ENCODE measurements at places on chromosomes 3 and 15. TPM values are rescaled to one million over a fixed set of nuclear protein-coding genes. Genes with fewer than 3 reads are reported as not detected.
A peak's percentile ranks its signal among the peaks of the same experiment; 100 is the strongest.

The CD80 gene
- not detected for polyA plus RNA-seq

DNA sequence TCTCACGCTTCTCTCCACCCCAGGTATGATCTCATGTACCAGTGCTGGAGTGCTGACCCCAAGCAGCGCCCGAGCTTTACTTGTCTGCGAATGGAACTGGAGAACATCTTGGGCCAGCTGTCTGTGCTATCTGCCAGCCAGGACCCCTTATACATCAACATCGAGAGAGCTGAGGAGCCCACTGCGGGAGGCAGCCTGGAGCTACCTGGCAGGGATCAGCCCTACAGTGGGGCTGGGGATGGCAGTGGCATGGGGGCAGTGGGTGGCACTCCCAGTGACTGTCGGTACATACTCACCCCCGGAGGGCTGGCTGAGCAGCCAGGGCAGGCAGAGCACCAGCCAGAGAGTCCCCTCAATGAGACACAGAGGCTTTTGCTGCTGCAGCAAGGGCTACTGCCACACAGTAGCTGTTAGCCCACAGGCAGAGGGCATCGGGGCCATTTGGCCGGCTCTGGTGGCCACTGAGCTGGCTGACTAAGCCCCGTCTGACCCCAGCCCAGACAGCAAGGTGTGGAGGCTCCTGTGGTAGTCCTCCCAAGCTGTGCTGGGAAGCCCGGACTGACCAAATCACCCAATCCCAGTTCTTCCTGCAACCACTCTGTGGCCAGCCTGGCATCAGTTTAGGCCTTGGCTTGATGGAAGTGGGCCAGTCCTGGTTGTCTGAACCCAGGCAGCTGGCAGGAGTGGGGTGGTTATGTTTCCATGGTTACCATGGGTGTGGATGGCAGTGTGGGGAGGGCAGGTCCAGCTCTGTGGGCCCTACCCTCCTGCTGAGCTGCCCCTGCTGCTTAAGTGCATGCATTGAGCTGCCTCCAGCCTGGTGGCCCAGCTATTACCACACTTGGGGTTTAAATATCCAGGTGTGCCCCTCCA is 19.1 kb downstream of the TYRO3 start:
- no peak for DNase-seq
- H3K36me3 ChIP-seq = peaks cover 5% of the 10 kb centered on the region
- no peak overlapping the region for H3K4me3 ChIP-seq
- no peaks in the 10 kb centered on the region for H3K27me3 ChIP-seq
- no peak overlapping the region for H3K27ac ChIP-seq
- H3K4me1 ChIP-seq = no peaks in the 10 kb centered on the region

DNA sequence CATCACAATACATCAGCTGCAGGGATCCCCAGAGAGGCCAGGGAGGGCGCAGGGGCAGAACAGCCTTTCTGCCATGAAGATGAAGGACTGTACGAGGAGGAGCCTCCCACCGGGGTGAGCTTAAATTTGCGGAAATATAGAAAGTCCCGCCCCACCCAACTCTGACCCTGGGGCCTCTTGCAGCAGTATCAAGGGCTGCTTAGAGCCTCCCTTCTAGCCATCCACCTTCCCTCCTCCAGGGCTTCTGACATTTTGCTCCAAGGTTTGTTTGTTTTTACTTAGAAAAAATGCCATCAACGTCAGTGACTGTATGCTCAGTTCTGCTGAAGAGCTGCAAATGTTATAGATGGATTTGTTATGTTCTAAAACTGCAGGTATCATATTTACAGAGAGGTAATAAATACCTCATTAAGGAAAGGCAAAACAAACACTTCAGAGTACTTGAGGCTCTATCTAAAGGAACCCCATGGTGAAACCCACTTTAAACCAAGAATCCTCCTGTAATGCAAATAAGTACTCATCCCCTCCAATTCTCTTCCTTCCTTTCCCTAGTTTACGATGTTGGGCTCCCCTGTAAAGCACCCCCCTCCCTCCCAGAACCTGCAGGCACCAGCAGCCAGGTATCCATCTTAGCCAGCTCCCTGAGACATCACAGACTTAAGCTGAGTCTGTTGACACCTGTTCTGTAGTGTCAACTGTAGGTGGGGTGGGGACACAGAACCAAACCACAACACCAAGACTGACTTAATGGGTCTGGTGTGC is 30.5 kb downstream of the RFTN1 start:
- H3K27ac ChIP-seq = no peak overlapping the region
- H3K27me3 ChIP-seq = no peaks in the 10 kb centered on the region
- no peak overlapping the region for H3K4me3 ChIP-seq
- H3K36me3 ChIP-seq = no peaks in the 10 kb centered on the region

DNA sequence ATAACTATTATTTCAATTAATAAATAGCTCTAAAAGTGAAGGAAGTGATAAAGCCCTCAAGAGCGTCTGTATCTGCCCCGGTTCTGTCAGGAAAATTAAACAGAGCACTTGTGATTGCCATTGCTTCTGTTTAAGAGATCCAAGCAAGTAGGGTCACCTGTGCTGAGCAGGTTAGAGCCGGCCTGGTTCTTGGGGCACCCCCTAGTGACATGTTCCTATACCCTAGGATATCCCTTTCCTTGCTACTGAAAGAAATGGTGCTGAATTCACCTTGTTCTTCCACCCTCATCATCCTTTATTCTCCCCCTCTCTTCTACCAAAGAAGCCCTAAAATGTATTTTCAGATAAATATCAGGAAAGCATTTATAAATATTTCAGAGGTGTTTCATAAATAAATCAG is 323.5 kb downstream of the RORA start:
- no peak overlapping the region for H3K27ac ChIP-seq
- H3K4me3 ChIP-seq = no peak overlapping the region
- H3K4me1 ChIP-seq = peaks cover 2% of the 10 kb centered on the region
- DNase-seq = no peak

DNA sequence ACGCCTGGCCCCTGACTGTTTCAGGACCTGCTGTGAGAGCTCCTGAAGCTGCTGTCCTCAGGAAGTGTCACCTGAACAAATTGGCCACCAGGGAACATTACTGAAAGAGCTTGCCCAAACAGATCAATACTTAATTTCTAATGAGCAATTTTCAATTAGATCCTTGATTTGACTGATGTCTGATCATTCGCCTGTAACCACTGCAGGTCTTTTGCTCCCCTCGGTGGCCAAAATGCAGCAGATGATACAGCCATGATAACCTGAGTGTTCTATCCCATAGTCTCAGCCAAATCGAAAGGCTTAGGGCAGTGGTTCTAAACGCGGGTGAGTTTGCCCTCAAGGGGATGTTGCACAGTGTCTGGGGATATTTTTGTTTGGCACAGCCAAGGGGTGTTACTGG is 57.6 kb upstream of the MEX3B start:
- H3K36me3 ChIP-seq = no peaks in the 10 kb centered on the region
- H3K27me3 ChIP-seq = no peaks in the 10 kb centered on the region
- H3K4me3 ChIP-seq = no peak overlapping the region
- H3K4me1 ChIP-seq = peaks cover 7% of the 10 kb centered on the region
- no peak overlapping the region for H3K27ac ChIP-seq

- H3K4me3 ChIP-seq = no peak overlapping the region
- H3K4me1 ChIP-seq = no peaks in the 10 kb centered on the region
- no peaks in the 10 kb centered on the region for H3K27me3 ChIP-seq
These were observed 338.6 kb downstream of the FOXP1 start for GRCh38 chr3:71244826-71245488.

DNA sequence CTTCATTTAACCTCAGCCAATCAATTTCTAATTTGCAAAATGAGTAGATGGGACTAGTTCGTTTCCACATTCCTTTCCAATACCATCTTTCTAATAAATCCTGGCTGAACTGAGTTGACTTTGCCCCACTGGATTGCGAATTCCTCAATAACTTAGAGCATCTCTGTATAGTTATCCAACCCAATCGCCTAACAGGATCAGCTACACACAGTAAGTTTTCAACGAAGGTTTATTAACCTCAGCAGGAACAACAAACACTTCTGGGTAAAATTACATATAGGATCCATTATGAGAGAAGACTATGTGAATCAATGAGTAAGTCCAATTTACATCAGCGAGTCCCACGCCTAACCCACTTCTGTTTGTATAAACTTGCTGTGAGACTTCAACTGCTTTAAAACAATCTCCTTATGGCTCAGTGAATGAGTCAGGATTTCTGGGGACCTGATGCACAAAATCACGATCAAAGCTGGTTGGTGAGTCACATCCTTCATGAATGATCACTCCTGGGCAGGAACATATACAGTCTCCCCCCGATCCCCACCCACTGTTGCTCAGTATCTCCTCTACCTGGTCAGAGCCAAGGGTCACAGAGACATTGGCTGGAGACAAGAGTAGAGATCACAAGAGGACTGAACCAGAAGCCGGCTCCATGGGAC is 142.8 kb downstream of the EDEM1 start:
- no peak overlapping the region for H3K4me3 ChIP-seq
- peaks cover 8% of the 10 kb centered on the region for H3K4me1 ChIP-seq
- peak overlapping the region; percentile 25 for H3K27ac ChIP-seq
- DNase-seq = peak; percentile 76
- no peaks in the 10 kb centered on the region for H3K36me3 ChIP-seq

DNA sequence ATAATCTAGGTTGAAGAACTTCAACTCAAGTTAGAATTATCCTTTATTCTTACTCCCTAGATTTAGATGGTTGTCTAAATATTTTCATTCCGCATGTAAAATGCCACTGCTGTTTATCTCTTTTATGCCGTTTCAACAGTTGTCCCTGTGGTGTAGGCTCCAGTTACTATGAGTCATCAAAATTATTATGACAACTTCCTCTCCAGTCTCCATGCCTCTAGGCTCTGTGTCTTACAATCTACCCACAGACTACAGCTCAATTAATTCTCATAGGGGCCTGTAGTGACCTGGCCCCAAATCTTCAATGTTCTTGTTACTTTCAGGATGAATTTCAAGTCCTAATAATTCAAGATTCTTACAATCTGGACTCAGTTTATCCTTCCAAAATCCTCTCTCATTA is 105.8 kb upstream of the UNC13C start:
- no peaks in the 10 kb centered on the region for H3K4me1 ChIP-seq
- H3K36me3 ChIP-seq = no peaks in the 10 kb centered on the region
- H3K27me3 ChIP-seq = no peaks in the 10 kb centered on the region
- H3K4me3 ChIP-seq = no peak overlapping the region

GRCh38 chr3:112086076-112086854 is at the start of gene C3orf52:
C3orf52 (plus strand) TSS chr3:112086389; CDS start chr3:112086408, 19 bp downstream.
- H3K4me1 ChIP-seq = peaks cover 23% of the 10 kb centered on the region
- peaks cover 2% of the 10 kb centered on the region for H3K36me3 ChIP-seq
- H3K4me3 ChIP-seq = peak within 1 kb of the TSS; percentile 75
- H3K27me3 ChIP-seq = no peaks in the 10 kb centered on the region
- no peak for DNase-seq
- peak within 1 kb of the TSS; percentile 97 for H3K27ac ChIP-seq

DNA sequence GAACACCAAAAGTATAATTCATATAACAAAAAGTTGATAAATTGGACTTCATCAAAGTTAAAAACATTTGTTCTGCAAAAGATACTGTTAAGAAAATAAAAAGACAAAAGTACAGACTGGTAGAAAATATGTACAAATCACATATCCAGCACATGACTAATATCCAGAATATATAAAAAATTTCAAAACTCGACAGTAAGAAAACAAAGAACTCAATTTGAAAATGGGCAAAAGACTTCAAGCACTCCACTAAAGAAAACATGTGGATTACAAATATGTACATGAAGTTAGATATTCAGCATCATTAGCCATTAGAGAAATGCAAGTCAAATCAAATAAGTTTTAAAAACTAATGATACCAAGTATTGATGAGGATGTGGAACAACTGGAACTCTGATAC is 6.7 kb downstream of the GK5 start:
- H3K4me3 ChIP-seq = no peak overlapping the region
- no peak overlapping the region for H3K27ac ChIP-seq
- H3K4me1 ChIP-seq = peaks cover 6% of the 10 kb centered on the region
- no peaks in the 10 kb centered on the region for H3K27me3 ChIP-seq
- no peak for DNase-seq
- no peaks in the 10 kb centered on the region for H3K36me3 ChIP-seq

GRCh38 chr3:13273604-13274105 is 146.5 kb downstream of the NUP210 start:
- DNase-seq = no peak
- no peak overlapping the region for H3K27ac ChIP-seq
- H3K27me3 ChIP-seq = peaks cover 4% of the 10 kb centered on the region
- no peaks in the 10 kb centered on the region for H3K36me3 ChIP-seq
- no peaks in the 10 kb centered on the region for H3K4me1 ChIP-seq

DNA sequence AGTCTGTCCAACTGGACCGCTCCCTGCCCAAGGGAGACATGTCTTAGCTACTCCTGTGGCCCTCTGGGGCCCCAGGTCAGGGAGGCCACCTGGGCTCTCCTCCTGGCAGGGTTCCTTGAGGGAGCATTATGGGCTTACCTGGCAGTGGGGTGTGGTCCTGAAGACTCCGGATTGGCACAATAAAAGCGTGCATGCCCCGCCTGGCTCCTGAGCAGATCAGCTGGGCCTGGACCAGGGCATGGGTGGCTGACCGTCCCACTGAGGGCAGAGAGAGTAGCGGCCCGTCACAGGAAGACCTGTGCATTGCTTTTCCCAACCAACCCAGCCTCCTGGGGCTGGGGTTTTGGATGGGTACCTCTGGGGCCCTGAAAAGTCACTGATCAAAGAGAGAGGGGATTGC is 5.4 kb downstream of the ACOX2 start:
- DNase-seq = no peak
- H3K27ac ChIP-seq = no peak overlapping the region
- H3K27me3 ChIP-seq = no peaks in the 10 kb centered on the region
- no peaks in the 10 kb centered on the region for H3K36me3 ChIP-seq

DNA sequence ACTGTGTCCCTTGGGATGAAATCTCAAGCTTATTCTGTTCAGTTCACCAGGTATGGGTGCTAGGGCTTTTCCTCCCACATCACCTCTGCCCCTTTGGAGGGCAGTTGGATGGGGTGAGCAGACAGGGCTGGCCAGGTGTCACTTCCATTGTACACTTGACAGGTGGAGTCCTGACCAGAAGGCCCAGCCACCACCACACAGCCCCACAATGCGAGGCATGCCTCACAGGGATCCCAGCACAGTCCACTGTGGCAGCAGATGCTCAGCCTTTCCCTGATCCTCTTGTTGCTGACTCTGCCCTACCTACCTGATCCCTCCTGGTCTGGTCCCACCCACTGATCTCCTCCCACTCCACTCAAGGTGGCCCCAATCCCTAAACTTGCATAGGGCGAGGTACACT is 88.2 kb downstream of the ANP32A start:
- no peak overlapping the region for H3K4me3 ChIP-seq
- peaks cover 25% of the 10 kb centered on the region for H3K27me3 ChIP-seq
- no peak overlapping the region for H3K27ac ChIP-seq

DNA sequence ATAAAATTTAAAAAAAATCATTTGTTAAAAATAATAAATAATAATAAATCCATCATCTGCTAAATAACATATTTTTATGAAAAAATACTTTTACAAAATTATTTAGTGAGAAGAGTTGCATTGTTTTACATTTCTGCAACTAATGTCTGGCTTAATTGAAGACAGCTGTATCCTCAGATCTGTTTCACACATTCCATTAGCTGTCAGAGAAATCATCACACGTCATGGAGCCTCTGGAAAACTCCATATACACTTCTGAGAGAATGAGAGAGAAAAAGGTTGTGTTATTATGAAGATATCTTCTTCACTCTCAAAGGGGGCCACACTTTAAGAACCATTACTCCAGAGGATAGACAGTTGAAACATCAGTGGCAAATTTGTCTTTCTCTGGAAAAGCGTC is 40.8 kb downstream of the CMSS1 start:
- H3K4me1 ChIP-seq = peaks cover 15% of the 10 kb centered on the region
- no peaks in the 10 kb centered on the region for H3K27me3 ChIP-seq
- peaks cover 15% of the 10 kb centered on the region for H3K36me3 ChIP-seq
- no peak overlapping the region for H3K27ac ChIP-seq

GRCh38 chr3:46715507-46716175 is 2.0 kb downstream of the PRSS50 start:
- no peak for DNase-seq
- peaks cover 10% of the 10 kb centered on the region for H3K4me1 ChIP-seq
- H3K36me3 ChIP-seq = no peaks in the 10 kb centered on the region

GRCh38 chr3:75180235-75180944 is 483.7 kb upstream of the FRG2C start:
- DNase-seq = no peak
- no peaks in the 10 kb centered on the region for H3K27me3 ChIP-seq
- no peak overlapping the region for H3K27ac ChIP-seq
- H3K4me1 ChIP-seq = no peaks in the 10 kb centered on the region
